LHCN-M2 (cell line): ENCODE measurements at places on chromosomes 11 and 22. TPM values are rescaled to one million over a fixed set of nuclear protein-coding genes. Genes with fewer than 3 reads are reported as not detected.

- DNase-seq: peak; percentile 48
Observed at GRCh38 chr11:26297189-26297975, 34.5 kb upstream of the ANO3 start.

GRCh38 chr22:19448076-19448607 is 631 bp upstream of the C22orf39 start:
- DNase-seq: peak; percentile 83

VSIG10L2 gene
- total RNA-seq: not detected in 2 replicates

- no peak for DNase-seq
Observed at GRCh38 chr11:75369560-75370255, 18.2 kb upstream of the ARRB1 start.

- DNase-seq: no peak
Observed at GRCh38 chr22:36976606-36977005, 42.6 kb downstream of the TST start.

DNA sequence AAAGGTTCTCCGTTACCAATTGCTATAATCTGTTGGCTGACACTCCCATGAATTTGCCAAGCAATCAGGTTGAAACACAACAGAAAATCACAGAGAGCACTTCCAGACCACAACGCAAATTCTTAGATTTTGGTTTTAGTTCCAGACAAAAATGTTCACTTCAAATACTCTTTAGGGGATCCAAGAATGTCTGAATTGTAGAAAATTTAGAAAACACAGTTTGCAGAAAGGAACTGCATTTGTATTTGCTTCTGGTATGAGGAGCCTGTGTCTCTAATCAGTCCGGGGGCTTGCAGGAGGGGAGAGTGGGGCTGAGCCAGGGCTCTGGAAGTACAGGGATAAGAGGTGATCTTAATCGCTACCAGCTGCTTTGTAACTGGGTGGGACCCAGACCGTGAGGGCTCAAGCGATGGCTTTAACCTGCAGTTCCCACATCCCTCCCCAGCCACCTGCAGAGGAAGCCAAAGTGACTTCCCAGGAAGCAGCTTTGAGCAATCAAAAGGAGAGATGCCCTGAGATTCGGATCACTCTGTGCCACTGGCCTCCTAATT is 18.7 kb downstream of the SCUBE2 start:
- DNase-seq: no peak

PRR33 gene
- under 0.01 TPM in 1 of 2 replicates, not detected in the other for total RNA-seq

DNA sequence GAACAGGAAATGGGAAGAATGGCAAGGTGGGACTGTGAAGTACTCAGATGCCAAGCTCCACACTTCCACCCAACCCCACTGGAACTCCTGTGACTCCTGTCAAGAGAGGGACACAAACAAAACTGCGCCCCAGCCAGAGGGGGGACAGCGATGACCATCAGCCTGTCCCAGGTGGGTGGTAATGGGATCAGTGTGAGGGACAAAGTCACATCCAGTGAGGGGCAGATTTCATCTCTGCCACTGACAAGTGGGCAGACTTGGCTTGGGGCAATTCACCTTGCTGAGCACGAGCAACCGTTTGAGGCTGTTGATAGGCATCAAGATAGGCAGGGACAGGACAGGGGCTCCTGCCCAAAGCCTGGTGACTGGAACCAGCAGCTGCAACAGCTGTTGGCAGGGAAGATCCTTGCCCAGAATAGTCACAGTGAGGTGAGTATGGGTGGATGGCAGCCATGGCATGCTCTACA is 105.4 kb upstream of the PITPNB start:
- DNase-seq: peak; percentile 76

DNA sequence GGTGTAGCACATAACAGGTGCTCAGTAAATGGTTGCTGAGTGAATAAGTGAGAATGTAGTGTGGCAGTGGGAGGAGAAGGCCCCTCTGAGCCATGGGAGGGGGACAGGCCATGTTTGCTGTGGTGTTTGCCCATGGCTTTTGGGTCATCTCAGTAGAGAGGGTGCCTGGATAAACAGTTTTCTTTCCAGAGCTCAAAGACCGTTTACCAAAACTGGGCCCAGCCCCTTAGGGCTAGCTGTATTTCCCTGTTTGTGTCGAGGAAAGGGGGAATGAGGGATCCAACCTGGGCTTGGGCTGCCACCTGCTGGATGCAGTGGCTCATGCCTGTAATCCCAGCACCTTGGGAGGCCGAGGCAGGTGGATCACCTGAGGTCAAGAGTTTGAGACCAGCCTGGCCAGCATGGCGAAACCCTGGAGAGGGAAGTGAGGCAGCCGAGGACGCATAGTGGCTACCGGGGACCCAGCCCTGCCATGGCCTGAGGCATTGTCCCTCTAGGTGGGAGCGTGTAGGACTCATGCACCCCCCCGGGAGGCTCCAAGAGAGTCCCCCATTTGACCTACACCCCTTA is 8.7 kb upstream of the LTO1 start:
- DNase-seq: no peak

DNA sequence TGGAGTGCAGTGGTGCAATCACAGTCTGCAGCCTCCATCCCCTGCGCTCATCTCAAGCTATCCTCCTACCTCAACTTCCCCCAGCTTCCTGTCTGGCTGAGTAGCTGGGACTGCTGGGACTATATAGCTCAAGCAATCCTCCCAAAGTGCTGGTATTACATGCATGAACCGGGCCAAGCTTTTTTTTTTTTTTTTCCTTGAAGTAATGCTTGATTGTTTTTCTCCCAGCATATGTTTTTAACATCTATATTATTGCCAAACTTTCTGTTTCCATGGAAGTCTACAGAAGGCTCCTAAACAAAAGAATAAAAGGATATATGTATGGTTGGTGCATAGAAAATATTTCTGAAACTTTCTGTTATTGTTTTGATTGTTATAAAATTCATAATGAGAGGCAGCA is 853.6 kb downstream of the KCNA4 start:
- no peak for DNase-seq

DNA sequence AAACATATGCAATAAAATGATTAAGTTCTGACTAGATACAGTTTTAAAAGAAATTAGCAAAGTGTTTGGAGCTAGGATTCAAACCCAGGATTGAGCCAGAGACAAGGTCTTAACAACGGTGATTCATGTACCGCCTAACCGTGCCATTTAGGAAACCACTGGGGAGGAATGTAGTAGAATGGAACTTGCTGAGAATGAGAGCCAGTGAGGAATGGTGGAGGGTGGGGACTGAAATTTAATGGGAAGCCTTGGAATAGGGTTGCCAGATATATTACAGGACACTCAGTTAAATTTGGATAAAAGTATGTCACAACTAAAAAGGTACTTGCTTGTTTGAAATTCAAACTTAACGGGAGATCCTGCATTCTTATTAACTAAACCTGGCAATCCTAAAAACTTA is 30.4 kb upstream of the TMEM86A start:
- DNase-seq: peak; percentile 12
